ENCODE measurements at places on chromosomes 16 and 17.
A peak's percentile ranks its signal among the peaks of the same experiment; 100 is the strongest.

DNA sequence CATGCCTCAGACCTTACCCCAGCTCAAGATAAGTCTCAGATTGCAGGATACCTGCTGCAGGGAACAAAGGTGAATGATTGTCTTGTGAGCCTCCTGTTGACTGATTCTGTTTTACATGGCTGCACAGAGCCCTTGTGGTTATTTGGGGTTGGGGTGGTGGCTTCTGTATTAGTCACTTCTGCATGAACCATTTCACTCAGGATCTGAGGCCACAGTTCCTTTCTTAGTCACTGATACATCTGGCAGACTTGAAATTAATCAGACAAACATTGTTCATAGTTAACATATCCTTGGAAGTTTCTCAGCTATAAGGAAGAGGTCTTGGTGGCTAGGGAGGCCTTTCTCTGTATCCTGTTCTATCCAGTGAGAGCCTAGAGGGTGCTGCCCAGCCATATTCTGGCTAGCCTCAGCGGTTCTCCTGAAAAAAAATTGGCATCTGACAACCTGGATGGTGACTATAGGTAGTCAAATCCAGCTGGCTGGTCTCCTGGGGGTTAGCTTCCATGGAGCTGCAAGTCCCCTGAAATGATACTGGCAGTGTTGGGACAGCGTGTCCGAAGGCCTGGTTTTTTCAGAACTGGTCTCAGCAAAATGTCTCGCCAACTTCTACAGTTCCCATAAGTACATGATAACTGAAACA, 8.4 kb upstream of the PLK1 start:
- no peak for DNase-seq

DNA sequence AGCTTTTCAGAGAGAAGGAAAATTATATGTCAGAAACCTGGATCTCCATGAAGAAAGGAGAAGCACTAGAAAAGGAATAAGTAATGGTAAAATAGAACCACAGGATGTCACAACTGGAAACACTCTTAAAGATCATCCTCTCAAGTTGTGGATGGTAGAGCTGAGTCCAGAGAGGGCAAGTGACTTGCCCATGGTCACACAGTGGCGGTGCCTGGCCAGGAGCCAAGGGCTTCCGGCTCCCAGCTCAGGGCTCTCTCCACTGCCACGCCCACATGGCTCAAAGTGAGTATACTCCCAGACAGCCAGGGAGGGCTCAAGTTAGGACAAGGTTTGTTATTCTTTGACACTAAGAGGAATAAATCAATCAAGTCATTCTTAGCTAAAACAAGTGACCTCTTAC, 159.8 kb downstream of the COPRS start:
- no peak for DNase-seq

DNA sequence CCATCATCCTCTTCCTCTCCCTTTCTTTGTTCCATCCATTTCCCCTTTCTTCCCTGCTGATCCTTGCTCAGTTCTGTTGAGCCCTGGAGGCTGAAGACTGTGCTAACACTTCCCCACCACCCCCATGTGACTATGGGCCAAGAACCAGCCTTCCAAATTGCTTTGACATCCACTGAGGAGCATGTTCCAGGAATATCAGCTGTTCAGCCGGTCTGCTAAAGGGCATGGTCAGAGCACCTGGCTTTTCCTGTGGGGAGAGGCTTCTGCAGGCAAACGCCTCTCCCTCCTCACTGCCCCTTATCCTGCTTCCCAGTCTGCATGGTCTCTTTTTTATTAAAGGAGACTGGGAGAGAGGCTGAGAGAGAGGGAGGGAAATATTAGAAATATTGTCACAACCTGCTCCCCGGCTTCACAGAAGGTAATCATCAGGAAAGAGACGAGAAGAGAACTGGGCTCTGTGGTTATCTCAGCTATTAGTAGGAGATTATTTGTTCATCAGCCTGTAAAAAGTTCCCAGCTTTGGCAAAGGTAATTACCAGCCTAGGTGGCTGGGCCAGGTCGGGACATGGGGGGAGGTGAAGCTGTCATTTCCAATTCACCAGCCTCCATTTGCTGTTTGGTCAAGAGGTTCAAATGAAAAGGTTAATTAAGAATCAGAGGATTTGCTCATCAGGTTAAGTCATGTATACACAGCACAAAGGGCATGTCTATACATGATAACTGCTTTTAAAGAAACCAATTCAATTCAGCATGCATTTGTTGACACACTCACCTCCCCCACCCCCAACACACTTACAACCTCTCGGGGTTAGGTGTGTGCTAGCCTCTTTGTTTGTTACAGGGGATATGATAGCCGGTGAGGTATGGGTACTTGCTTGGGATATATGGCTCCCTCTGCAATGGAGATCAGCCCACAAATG, 83.7 kb upstream of the CRHR1 start:
- peak; percentile 94 for DNase-seq

- DNase-seq: no peak
These were observed 42.3 kb upstream of the CDYL2 start for GRCh38 chr16:80846680-80847079.

- DNase-seq: no peak
These were observed 27.2 kb downstream of the MARCHF10 start for GRCh38 chr17:62780951-62781350.

DNA sequence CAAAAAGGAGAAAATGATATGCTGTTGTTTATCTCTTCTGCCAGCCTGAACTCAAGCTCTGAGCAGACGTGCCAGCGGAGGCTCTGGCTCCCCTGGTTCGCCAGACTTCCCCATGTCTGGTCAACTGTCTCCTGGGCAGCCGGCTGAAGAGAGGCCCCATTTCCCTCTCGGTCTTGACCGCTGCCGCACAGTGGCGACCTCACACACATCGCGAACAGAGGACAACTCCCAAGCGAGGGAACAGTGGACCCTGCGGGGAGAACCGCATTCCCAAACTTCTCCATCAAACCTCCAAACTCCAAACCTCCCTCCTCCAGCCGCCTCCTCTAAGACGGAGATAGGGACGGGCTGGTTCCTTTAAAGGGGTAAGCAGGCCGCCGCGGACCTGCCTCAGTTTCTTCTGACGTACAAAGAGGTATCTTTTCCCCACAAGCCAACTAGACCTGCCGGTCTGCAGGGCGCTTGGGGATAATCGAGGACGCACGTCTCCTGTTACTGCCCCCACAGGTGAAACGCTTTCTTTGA, 24.9 kb upstream of the RFFL start:
- DNase-seq: peak; percentile 66

GRCh38 chr17:17808706-17809432, 27.9 kb downstream of the SREBF1 start:
- DNase-seq: no peak

GRCh38 chr16:71969353-71969752, 30.8 kb downstream of the PKD1L3 start:
- no peak for DNase-seq

GRCh38 chr17:58325976-58326468, 2.6 kb downstream of the TSPOAP1 start:
- no peak for DNase-seq

DNA sequence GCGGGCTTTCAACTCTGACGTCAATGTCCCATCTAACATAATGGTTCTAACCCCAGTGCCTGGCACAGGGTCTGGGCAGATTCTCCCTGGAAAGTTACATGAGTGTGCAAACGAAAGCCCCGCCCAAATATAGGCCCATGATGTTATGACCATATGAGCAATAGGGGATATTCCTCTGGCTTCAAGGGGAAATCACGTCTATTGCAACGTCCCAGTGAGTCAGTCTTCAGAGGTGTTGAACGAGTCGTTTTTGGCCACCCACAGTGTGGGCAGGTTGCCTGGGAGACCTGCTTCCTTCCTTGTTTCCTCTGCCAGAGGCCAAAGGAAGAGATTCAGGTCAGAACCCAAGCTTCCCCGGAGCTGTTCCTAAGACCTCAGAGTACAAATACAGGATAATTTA, 30.3 kb downstream of the PIK3R5 start:
- no peak for DNase-seq
